Activated naive CD8-positive, alpha-beta T cell treated with anti-CD3 and anti-CD28 coated beads for 36 hours (primary cell): ENCODE measurements at places on chromosomes 4 and X.

- DNase-seq: no peak
Observed at GRCh38 chr4:38034986-38035882, 75.0 kb downstream of the PTTG2 start.

DNA sequence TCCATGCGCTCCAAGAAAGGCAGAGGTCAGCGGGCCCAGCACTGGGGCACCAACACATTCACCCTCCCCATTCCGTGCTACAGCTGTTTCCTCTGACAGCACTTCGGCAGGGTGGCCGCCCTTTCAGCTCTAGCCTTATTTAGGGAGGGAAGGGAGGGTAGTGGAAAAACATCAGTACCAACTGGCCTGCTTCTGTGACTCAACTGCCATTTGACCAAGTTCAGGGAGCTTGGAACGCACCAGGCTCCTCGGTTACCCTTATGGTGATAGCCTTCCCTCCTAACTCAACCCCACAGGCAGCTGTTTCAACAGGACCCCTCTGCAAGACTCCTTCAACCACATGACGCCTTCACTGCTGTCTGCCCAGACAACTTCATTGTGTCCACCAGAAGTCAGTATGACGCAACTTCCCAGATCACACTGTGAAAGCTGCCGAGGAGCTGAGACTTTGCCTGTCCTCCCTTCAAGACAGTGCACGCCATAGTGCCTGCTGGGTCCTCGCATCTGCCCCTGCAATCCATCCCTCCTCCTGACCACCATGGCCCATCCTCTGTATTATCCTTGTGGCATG, 132.2 kb downstream of the AFAP1 start:
- no peak for DNase-seq

GRCh38 chr4:174041555-174042105, 241.8 kb downstream of the FBXO8 start:
- no peak for DNase-seq

GRCh38 chrX:104697294-104697693, 131.3 kb downstream of the IL1RAPL2 start:
- DNase-seq: no peak

DNA sequence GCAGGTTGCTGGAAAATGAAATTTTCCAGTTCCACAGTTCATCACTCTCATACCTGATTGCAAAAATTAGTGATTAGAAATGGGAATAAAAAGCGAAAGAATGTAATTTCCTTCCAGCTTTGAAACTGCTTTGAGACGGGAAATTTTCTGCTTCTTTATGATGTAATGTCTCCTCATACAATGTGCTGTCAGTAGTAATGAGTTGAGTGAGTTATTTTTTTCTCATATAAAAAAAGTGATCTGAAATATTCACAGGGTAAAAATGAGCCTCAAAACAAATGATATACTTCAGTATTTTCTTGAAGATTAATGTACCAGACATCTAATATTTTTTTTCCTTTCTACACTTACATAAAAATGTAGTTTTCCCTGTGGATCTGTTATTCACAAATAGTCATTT, 179.1 kb upstream of the FAT4 start:
- no peak for DNase-seq

DNA sequence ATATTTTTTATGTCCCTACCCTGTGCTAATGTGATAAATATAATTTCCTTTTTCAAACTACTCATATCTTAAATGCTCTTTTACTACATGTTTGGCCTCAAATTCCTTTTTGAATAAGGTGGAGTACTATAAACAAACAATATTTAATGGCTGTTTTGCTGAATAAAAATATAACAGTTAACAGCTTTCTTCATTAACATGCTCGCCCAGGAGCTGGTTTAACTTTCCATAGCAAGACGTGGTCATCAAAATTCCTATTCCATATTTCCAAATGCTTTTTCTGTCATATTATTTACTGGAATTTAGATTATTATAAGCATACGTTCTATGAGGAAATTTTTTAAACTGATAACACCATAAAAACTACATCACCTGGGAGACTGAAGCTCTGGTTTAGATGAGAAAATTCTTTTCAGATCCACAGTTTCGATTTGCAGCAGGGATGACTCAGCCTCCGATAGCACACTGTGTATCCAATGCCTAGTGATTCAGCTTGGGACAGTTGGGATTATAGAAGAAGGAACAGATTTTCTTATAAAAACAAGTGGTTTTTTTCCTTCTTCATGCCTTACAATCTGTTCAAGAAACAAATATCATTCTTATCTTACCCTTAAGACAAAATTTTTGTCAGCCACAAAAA, 129.1 kb downstream of the FBXO8 start:
- DNase-seq: no peak

DNA sequence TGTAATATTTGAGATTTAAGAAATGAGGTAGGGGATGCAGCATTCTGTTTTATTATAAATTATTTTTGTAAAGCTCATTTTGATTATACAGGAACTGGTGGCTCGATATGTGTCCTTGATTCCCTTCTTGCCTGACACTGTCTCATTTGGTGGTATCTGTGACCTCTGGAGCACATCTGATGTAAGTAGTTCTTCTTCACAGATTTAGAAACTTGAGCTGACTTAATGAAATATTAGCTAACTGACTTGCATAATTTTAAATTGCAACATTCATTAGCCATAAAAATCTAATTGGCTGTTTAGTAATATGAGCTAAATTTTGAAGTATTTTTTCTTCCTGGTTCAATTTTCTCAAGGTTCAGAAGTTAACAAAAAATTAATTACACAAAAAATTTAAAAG, 69.1 kb downstream of the FBXL5 start:
- no peak for DNase-seq

GRCh38 chr4:16124232-16124631, 40.4 kb upstream of the PROM1 start:
- no peak for DNase-seq

GRCh38 chr4:1349359-1350168, 2.6 kb downstream of the UVSSA start:
- no peak for DNase-seq

DNA sequence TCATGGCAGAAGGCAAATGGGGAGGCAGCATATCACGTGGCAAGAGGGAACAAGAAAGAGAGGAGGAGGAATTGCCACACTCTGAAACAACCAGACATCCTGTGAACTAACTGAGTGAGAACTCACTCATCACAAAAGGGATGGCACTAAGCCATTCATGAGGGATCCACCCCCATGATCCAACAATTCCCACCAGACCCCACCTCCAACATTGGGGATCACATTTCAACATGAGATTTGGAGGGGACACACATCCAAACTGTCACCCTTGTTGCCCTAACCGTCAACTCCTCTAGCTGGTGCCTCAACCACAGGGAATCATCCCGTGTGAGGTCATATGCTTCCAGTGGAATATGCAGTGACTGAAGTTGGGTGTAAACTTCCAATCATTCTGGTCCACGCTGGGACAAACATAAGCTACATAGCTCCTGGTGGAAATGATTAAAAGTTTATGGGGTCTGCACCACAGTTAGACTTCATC, 62.5 kb downstream of the TEX13C start:
- DNase-seq: no peak

DNA sequence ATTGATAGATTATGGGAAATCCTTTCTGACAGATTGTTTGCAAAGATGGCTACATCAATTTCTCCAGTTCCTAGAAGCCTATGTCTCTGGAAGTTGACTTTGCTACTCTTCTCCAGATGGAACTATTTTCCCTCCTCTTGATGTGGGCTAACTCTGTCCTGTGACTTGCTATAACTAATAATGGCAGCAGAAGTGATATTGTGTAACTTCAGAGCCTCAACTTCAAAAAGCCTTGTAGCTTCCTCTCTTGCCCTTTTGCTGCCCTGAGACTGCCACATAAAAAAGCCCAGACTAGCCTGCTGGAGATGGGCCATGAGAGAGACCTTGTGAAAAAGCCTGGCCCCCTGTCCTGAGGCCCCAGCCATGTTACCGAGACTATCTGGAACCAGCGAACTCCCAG, 210.7 kb upstream of the SLC7A11 start:
- no peak for DNase-seq

DNA sequence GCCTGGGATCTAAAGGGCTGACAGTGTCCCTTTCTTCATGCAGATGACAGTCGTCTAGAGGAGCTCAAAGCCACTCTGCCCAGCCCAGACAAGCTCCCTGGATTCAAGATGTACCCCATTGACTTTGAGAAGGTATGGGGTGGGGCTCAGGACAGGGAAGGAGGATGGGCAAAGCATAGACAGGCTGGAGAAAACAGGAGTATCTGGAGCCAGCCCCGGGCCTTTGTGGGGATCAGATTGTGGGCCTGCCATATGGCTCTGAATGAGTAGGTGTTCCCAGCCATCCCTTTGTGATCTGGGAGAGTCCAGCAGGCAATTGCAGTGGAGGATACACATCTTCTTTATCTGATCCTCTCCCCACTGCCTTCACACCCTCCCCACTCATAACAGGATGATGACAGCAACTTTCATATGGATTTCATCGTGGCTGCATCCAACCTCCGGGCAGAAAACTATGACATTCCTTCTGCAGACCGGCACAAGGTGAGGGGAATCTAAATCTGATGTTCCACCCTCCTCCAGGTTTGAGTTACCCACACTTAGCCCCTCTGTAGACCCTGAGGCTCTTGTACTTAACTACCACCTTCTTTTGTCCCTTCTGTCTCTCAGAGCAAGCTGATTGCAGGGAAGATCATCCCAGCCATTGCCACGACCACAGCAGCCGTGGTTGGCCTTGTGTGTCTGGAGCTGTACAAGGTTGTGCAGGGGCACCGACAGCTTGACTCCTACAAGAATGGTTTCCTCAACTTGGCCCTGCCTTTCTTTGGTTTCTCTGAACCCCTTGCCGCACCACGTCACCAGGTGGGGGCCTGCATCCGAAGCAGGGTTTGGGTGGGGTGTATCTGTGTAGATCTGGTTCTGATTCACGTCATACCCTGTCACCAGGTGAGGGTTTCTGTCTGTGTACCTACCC, 5.8 kb upstream of the CDK16 start:
- DNase-seq: no peak

DNA sequence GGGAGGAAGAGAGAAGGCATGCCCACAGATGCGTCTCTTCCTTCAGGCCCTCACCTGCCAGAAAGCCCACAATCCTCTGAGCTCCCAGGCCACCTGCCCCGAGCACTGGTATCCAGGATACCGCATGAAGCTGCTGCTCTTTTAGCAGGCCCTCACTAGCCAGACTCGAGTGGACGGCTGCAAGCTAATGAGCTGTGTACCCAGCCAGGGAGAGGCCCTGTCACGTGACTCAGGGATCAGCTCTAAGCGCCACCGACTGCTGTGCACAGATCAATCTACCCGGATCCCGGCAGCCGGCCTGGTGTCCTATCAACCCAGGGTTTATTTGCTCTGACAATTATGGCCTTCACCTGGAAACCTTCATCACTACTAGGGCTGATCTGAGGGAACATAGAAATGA, 39.0 kb downstream of the BCOR start:
- DNase-seq: no peak

DNA sequence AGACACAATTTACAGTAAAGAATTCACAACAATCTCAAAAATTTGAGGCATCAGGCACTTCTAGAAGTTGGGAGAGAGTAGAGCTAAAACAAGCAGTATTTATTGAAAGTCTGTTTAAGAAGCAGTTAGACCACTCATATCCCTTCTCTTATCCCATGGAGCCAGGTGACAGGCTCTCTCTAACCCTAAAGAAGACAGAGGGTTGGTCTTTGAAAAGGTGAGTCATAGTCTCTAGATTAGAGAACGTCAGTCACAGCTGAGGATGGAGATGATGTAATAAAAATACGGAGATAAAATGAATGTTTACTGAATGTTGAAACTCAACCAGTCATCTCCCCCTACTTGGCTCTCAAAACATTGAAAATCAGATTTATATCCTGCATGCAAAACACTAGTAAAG, 223.8 kb downstream of the CHIC2 start:
- no peak for DNase-seq

DNA sequence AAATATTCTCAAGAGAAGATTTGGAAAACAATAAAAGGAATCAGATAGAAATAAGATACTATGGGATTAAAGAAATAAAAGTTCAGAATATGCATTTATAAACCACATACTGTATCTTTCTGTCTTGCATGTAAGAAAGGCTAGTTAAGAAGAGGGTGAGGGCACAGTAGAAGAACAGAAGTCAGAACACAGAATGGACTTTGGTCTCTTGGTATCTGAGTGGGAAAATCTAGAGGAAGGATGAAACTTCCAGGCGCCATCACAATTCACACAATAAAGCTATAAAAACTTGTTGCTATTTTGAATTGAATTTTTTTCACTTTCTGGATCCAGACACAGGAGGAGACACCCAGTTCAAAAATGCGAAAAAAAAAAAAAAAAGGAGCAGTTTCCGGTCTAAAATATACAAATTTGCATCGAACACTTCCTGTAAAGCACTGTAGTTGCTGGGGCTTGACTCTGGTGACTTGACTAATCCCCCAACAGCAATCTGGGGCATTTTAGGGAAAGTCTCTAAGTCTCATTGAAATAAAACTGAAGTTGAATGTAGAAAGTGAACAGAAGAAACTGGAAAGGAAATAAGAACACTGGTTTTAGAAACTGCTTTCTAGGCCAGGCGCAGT, 8.1 kb upstream of the NAAA start:
- DNase-seq: no peak

DNA sequence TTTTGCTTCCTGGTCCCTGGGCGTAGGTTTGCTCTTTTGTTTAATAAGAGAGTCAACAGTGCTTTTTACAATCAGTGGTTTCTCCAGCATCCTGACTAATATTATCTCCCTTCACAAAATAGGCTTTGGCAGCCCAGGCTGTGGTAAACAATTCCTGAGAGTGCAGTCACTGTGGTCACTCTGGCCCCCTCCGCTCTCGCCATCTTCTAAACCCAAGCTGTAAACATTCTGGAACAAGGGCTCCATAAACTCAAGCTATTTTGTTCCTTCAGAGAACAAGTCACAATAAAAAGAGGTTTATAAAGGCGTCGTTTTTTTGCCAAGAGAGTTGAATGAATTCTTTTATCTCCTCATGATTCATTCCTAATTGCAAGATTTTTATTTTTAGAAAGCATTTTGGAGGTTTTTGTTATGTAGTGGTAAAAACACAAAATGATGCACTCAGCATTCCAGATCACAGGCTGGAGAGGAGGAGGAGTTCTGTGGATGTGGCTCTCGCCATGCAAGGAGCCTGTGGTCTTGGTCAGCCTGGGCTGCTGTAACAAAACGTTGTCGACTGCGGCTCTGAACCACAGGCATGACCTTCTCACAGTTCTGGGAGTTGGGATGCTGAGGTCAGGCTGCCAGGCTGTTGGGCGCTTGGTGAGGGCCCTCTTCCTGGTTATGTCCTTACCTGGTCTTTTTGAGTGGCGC, 486.4 kb upstream of the FAT1 start:
- no peak for DNase-seq

DNA sequence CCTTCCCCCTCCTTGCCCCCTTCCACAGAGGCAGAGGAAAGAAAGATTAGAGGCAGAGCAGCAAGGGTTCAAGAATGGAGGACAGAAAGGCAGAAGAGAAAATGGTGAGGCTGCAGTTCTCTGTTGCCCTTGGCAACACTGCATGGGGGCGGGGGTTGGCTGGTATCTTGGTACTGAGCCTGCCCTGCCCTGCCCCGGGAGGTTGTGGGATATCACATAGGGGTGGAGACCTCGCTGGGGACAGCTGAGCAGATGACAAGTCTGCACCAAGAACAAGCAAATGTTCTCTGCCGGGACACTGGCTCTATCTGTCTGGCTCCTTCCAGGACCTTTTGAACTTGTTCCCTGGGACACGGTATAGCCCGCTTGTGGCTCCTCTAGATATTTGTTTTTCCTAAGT, 39.8 kb downstream of the NHS start:
- DNase-seq: peak; percentile 7
